ENCODE measurements at places on chromosomes 5 and 9.

DNA sequence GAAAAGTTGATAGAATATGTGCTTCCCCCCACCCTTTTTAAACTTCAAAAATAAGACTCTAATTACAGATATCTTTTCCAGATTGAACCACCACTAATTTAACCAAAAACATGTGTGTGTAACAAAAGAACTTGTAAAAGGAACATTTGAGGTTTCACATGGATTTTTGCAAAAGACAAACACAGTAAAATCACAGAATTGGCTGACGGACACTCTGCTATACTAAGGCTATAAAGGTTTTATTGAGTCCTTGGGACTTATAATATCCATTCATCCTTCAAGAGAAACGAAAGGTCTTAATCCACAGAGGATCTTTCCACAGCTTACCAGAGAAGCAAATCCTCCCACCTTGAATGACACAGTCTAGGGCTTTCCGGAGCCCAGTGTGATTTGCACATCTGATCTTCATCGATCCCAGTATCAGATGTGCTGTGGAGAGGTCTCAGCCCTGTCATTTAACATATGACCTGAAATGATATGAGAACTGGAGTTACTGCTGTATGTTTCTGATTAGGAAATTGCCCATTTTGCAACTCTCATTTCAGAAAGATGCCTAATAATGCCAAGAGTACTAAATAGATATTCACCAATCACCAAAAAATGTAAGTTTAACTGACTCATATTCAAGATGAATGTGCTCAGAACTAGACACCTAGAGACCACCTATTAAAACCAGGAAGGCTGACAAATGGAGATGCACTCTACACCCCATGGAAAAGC is 256.5 kb upstream of the FBXL7 start:
- no peaks in the 10 kb centered on the region for H3K36me3 ChIP-seq
- H3K4me3 ChIP-seq = no peak overlapping the region
- no peak overlapping the region for H3K27ac ChIP-seq

- no peak overlapping the region for H3K4me3 ChIP-seq
- H3K36me3 ChIP-seq = no peaks in the 10 kb centered on the region
- no peaks in the 10 kb centered on the region for H3K27me3 ChIP-seq
- DNase-seq = no peak
- no peak overlapping the region for H3K27ac ChIP-seq
Measured at GRCh38 chr9:134971696-134972095, 54.0 kb upstream of the FCN1 start.

GRCh38 chr5:37717613-37718431 is 122.0 kb downstream of the GDNF start:
- no peak for DNase-seq
- H3K4me3 ChIP-seq = no peak overlapping the region
- peaks cover 2% of the 10 kb centered on the region for H3K4me1 ChIP-seq
- H3K27ac ChIP-seq = no peak overlapping the region
- no peaks in the 10 kb centered on the region for H3K36me3 ChIP-seq

DNA sequence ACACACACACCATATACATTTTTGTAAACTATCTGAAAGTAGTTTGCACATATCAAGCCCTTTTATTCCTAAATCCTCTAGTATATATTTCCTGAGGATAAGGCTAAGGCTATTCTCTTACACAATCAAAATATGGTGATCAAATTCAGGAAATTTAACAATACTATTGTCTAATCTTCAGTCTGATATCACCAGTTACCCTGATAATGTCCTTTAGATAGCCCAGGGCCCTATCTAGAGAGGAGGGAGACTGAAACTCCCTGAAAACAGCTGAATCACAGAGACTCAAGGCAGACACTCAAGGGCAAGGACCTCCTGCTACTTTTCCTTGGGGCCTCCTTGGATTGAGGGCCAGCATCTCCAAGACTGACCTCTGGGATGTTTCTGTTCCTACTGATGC is 30.4 kb downstream of the PTTG1 start:
- H3K4me3 ChIP-seq = no peak overlapping the region
- DNase-seq = no peak
- no peak overlapping the region for H3K27ac ChIP-seq
- no peaks in the 10 kb centered on the region for H3K27me3 ChIP-seq
- no peaks in the 10 kb centered on the region for H3K4me1 ChIP-seq

DNA sequence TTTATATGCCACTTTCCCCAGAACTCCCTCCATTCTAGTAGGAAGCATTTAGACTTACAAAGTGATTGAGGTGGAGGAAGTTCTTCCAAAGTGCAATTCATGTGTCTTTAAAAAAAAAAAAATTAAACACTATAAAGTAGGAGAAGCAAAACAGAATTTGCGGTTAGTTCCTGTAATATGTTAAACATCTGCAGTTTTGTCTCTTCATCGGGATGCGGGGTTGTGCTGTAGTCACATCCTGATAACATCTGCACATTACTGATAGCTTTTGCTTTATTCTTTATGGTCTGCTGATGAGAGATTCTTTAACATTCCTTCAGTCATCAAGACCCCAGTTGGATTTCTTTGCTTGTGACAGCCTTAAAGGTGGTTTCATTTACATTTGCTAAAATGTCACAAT is 694.3 kb downstream of the NR2F1-AS1 start:
- no peaks in the 10 kb centered on the region for H3K36me3 ChIP-seq
- no peak overlapping the region for H3K4me3 ChIP-seq
- no peak for DNase-seq
- H3K4me1 ChIP-seq = no peaks in the 10 kb centered on the region

GRCh38 chr9:97958812-97959511 is 21.0 kb upstream of the HEMGN start:
- no peak for DNase-seq
- H3K27ac ChIP-seq = no peak overlapping the region
- no peaks in the 10 kb centered on the region for H3K27me3 ChIP-seq
- no peak overlapping the region for H3K4me3 ChIP-seq
- no peaks in the 10 kb centered on the region for H3K36me3 ChIP-seq

DNA sequence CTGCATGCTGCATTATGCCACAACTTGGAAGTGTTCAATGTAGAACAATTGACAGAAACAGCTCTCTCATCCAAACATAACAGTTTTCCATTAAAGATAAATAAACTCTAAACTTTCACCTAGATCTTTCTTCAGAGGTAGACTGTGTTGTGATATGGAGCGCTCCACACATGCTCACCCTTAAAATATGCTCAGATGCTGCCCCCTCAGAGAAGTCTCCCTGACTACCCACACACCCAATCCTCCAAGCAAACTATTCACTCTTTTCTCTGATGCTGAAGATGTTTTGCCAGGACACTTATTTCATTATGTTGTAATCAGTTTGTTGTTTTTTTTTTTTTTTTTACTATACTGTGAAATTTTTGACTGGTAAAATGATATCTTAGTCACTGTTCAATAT is 206.6 kb upstream of the RASA1 start:
- no peaks in the 10 kb centered on the region for H3K4me1 ChIP-seq
- H3K36me3 ChIP-seq = no peaks in the 10 kb centered on the region
- H3K27me3 ChIP-seq = no peaks in the 10 kb centered on the region

DNA sequence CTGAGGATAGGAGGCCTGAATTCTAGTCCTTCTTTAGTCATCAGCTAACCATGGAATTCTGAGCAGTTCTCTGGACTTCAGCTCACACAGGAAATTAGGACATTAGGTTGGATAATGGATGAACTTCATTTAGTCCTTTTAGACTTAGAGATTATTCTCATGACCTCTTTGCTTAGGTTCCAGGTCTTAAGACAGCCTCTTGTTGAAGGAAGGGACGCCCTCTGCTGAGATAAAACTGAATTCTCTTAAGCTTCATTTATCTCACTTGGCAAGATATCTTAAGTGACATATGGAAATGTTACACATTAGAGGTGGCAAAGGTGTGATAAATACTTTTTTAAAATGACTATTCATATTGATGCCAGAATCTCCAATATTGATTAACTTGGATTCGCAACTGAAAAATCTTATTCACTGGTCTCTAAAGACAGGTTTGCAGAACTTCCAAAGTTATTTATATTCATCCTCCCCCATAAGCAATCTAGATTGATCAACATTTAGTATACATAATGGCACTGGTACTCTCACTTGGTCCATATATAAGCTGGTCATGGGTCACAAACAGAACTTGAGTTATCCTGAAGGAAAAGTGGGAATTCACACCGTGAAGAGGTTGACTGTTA is 16.9 kb upstream of the ZNF366 start:
- H3K36me3 ChIP-seq = no peaks in the 10 kb centered on the region
- H3K27ac ChIP-seq = no peak overlapping the region
- no peak overlapping the region for H3K4me3 ChIP-seq
- DNase-seq = no peak

DNA sequence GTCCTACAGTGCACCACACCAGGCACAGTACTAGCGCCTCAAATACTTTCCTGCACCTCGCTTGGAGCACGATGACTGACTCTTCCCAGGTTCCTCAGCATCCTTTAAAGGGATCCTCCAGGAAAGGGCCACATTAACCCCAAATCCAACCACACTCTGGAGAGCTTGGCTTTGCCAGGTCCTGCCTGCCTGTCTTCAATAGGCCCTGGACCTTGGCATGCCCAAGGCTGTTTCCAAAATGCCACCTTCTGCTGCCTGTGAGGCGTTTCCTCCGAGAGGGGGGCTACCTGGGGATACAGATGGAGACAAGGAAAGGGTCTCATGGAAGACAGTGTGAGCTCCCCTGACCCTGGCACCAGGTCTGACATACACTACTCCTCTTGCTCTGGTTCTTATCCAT is 169.9 kb downstream of the DAB2IP start:
- no peaks in the 10 kb centered on the region for H3K36me3 ChIP-seq
- H3K4me1 ChIP-seq = peaks cover 11% of the 10 kb centered on the region
- no peaks in the 10 kb centered on the region for H3K27me3 ChIP-seq
- H3K27ac ChIP-seq = no peak overlapping the region
- H3K4me3 ChIP-seq = no peak overlapping the region

DNA sequence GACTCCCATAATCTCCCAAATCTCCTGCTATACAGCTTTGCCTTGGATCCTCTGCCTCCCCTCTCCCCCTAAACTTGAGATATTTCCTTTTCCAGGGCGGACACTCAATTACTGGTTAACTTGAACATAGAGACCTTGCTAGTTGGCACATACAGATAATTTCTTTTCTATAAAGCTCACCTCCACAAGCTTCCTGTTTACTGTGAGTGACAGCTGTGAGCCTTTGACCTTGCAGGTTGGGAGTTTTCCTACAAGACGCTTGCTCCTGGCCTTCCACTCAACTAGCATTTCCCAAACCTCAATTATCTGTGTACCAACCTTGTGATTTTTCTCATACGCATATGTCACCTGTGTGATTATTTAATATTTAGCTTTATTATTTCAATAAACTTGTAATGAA is 114.5 kb downstream of the GNA14 start:
- no peak overlapping the region for H3K27ac ChIP-seq
- DNase-seq = no peak
- H3K27me3 ChIP-seq = no peaks in the 10 kb centered on the region
- H3K36me3 ChIP-seq = no peaks in the 10 kb centered on the region
- peaks cover 6% of the 10 kb centered on the region for H3K4me1 ChIP-seq

- H3K36me3 ChIP-seq = no peaks in the 10 kb centered on the region
- no peak overlapping the region for H3K27ac ChIP-seq
- no peak for DNase-seq
- H3K27me3 ChIP-seq = no peaks in the 10 kb centered on the region
Measured at GRCh38 chr9:98632839-98633238, 75.9 kb downstream of the GABBR2 start.

DNA sequence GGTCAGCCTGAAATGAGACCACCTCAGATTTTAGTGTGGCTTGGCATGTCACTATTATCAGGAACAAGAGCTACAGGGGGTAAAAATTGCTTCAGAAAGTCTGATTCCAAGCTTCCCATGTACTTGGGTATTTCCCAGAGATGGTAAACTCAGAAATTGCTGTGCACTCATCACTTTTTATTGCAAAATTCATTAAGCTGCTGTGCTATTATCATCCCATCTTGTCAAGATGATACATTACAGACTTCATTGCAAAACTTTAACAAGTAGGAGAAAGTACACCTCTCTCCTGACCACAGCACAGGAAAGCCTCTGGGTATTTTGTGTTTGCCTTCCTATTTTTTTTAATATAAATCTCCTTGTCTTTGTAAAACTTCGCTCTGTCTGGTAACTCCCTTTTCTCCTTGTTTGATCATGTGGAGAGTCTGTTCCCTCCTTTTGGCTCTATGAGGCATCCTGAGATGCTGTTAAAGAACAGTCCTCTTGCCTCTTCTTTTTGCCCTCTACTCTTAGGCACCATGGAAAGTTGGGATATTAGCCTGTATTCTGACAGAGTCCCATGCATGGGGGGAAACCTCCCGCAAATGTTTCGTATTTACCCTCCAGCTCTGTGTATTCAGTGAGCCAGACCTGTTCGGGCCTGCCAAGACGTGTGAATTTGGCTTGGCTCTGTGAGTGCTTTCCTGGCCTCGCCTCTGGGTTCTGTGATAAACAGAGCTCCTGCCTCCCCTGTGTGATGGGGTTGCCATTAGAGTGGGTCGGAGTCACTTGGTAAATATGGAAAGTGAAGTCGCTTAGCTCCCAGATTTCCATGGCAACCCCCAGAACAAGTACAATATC is 260.7 kb downstream of the NR3C1 start:
- H3K27me3 ChIP-seq = no peaks in the 10 kb centered on the region
- H3K4me3 ChIP-seq = no peak overlapping the region

GRCh38 chr5:180439911-180440769 is 54.0 kb upstream of the CNOT6 start:
- H3K4me3 ChIP-seq = no peak overlapping the region
- no peaks in the 10 kb centered on the region for H3K36me3 ChIP-seq
- no peaks in the 10 kb centered on the region for H3K27me3 ChIP-seq

DNA sequence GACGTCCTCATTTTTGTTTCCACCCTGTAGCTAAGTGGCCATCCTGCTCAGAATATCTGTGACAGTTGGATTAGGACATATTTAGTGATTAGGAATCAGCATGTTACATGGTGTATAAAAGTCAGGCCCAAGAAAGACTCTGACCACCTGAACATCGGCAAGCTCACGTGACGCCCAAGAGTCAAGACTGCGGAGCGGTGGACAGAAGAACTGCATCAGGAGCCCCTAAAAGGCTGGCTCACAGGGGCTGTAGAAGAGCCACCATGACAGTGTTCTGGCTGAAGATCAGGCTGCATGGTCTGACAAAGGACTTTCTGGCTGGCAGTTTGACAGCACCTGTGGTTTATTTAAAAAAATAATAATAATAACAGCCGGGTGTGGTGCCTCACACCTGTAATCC is 185.3 kb downstream of the AUH start:
- H3K4me3 ChIP-seq = no peak overlapping the region
- no peak for DNase-seq
- no peaks in the 10 kb centered on the region for H3K4me1 ChIP-seq
- no peaks in the 10 kb centered on the region for H3K36me3 ChIP-seq

DNA sequence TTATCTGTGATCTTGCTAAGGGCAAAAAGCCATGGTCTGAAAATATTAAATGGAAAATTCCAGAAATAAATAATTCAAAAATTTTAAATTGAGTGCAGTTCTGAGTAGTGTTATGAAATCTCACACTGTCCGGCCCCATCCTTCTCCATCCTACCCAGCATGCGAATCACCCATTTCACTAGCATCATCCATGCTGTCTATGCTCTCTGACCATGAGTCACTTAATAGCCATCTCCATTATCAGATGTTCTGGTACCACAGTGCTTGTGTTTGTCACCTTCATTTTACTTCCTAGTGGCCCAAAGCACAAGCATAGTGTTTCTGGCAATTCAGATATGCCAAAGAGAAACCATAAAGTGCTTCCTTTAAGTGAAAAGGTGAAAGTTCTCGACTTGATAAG is 63.3 kb upstream of the SMC5 start:
- H3K36me3 ChIP-seq = no peaks in the 10 kb centered on the region
- H3K27ac ChIP-seq = no peak overlapping the region
- no peaks in the 10 kb centered on the region for H3K4me1 ChIP-seq
- no peak for DNase-seq
- no peak overlapping the region for H3K4me3 ChIP-seq

GRCh38 chr5:112921026-112921832 is 798 bp downstream of the REEP5 start:
- no peaks in the 10 kb centered on the region for H3K27me3 ChIP-seq
- H3K4me1 ChIP-seq = no peaks in the 10 kb centered on the region
- no peaks in the 10 kb centered on the region for H3K36me3 ChIP-seq
- peak; percentile 22 for DNase-seq
- no peak overlapping the region for H3K27ac ChIP-seq
